ENCODE measurements at places on chromosomes 2 and 18.

- no peak for DNase-seq
These were observed 46.2 kb downstream of the FAM168B start for GRCh38 chr2:131046918-131047652.

- DNase-seq, result no peak
These were observed at the start of gene GPR17 for GRCh38 chr2:127645395-127646291. TSS of gene GPR17 (plus strand) at chr2:127646153. CDS start at chr2:127650736, 4,583 bp downstream.

DNA sequence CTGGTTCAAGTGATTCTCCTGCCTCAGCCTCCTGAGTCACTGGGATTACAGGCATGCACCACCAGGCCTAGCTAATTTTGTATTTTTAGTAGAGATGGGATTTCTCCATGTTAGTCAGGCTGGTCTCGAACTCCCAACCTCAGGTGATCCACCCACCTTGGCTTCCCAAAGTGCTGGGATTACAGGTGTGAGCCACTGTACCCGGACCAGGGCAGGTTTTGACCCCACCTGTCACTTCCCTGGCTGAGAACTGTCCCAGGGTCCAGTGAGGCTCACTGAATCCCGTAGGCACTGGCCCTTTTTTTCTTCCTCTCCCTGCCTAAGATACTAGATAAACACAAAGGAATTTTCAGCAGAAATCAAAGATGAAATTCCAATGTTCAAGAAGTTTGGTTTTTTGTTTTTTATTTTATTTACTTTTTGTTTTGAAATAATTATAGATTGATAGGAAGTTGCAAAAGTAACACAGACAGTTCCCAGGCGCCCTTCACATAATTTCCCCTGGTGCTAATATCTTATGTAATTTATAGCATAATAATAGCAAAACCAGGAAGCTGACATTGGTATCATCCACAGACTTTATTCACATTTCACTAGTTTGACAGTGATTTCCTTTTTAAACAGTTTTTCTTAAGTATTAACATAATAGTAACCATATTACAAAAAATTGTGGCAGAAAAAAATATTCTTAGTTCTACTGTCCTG, 52.4 kb upstream of the B3GNT7 start:
- no peak for DNase-seq

DNA sequence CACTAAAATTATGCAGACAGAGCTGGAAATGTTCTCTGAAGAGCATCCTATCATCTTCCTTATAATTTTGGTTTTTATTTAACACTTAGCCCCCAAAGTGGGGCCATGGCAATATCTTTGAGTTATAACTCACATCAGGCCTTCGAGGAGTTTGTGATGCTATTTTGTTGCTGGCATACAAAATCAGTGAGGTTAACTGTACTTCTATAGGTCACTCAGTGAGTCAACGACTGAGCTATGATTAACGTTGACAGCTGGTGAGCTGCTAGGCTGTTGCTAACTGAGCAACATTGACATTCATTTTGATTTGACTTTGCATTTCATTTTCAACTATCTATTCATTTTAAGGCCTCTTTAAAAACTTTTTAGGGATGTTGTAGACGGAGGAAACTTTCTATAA, 50.0 kb downstream of the GPD2 start:
- DNase-seq, result peak; percentile 56

DNA sequence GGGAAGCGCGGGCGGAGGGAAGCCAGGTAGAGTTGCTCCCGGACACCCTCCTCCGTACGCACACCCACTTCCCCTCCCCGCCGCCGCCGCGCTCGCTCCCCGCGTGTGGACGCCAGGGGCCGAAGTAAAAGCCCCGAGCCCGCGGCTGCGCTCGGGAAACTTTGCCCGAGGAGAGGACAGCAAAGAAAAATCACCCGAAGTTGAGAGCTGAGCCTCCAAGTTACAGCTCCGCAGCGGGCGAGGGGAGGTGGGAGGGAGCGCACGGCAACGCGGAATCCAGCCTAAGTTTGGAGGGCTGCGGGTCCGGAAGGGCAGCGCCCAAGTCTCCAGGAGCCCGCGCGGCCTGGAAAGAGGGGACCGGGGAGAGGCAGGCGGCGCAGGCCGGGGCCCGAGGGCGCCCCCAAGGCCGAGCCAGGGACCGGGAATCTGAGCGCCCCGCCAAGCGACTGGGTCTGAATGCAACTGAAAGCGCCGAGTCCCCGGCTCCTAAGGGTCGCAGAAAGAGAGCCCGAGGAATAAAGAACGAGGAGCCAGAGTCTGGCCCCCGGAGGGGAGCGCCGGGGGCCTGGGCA, 706 bp upstream of the BCL11A start:
- DNase-seq, result peak; percentile 53

GRCh38 chr2:101921319-101921952, 70.3 kb upstream of the IL1R2 start:
- no peak for DNase-seq

GRCh38 chr18:35747894-35748472, 166.4 kb downstream of the GALNT1 start:
- no peak for DNase-seq

DNA sequence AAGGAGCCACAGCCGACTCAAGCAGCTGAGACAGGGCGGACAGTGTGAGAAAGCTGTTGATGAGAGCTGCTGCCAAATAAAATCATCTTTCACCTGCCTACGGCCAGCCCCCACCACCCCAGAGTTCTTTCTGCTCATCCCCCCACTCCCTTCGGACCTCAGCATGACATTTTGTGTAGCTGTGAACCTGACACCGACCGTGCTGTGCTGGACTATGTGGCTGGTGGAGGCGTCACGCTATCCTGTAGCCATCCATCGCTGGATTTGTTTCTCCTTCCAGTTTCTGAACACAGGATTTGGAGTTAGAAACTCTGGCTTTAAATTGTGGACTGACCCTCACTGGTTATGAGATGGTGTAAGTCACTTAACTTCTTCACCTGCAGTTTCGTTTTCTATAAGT, 317.3 kb downstream of the DCDC2C start:
- DNase-seq, result no peak

GRCh38 chr18:36155851-36156757, 26.4 kb downstream of the ELP2 start:
- no peak for DNase-seq

DNA sequence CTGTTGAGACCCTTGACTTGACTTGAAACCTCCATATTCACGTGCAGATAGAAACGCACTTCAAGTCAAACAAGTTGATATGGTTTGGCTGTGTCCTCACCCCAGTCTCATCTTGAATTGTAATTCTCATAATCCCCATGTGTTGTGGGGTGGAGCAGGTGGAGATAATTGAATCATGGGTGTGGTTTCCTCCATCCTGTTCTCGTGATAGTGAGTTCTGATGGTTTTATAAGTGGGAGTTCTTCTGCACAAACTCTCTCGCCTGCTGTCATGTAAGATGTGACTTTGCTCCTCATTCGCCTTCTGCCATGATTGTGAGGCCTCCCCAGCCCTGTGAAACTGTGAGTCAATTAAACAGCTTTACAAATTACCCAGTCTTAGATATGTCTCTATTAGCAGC, 21.4 kb downstream of the SLC3A1 start:
- no peak for DNase-seq

- no peak for DNase-seq
These were observed 10.2 kb downstream of the AFG3L2 start for GRCh38 chr18:12366784-12367183.

- no peak for DNase-seq
These were observed 145.0 kb downstream of the MCFD2 start for GRCh38 chr2:46770622-46771021.

DNA sequence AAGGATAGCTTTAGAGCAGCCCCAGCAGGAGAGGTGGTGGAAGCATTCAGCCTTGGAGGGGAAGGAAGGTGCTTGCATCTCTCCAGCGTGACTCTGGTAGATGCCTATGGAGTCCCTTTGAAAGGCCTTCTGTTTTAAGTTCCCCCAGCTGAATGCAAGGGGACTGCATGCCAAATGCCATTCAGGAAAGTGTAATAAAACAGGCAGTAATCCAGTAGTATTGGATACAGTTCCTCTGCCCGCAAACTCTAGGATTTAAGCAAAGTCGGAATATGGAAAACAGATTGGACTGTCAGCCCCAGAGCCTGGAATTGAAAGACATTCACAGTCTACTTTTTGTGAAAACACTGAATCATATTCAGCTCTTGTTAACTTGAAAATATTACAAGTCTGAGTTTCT, 125.2 kb upstream of the GAREM1 start:
- DNase-seq, result no peak

DNA sequence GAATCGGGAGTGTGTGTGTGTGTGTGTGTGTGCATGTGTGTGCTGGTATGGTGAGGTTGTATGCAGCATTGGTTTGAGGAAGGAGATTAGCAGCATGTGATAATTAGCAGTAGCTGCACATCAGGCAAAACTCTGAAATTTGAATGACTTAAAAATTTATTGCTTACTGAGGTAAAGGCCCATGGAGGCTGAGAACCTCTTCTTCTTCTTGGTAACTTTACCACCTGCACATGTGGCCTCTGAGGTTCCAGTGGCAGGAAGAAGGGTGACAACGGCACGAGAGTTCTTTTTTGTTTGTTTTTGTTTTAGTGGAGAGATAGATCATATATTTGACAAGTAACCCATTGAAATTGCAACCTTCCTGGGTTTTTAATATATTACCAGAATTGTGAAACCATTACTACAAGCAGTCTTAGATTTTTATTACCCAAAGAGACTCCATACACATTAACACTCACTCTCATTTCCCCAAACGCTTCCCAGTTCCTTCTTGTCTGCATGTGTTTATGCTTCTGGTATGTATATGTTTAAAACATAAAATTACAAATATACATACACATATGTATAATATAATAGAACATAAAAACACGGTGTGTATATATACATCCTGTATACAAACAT, 292.1 kb downstream of the PTGR3 start:
- DNase-seq, result no peak

GRCh38 chr2:102241616-102242305, 54.9 kb downstream of the IL1RL2 start:
- DNase-seq, result no peak

DNA sequence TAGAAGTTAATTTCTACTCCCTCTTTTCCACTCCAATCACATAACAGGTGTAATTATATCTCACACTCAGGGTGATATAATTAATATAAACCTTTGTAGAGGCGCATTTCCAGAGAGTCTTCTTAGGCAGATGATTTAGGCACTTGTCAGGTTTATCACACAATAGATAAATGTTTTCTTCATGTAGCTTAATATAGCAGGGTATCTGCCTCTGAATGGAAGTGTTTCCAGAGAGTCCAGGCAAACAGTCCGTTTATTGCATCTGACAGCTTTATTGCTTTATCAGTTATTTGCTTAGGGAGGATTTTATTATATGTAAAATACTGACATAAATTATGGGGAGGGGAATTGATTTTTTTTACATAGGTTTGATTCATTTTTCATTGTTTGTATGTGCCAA, 766.3 kb downstream of the SLC4A3 start:
- no peak for DNase-seq

GRCh38 chr2:145352484-145352883, 832.6 kb upstream of the ZEB2 start:
- no peak for DNase-seq

GRCh38 chr2:178238154-178238521, 43.8 kb downstream of the OSBPL6 start:
- peak; percentile 72 for DNase-seq

- DNase-seq, result peak; percentile 58
These were observed 1014.3 kb downstream of the CBLN2 start for GRCh38 chr18:71529703-71530303.

DNA sequence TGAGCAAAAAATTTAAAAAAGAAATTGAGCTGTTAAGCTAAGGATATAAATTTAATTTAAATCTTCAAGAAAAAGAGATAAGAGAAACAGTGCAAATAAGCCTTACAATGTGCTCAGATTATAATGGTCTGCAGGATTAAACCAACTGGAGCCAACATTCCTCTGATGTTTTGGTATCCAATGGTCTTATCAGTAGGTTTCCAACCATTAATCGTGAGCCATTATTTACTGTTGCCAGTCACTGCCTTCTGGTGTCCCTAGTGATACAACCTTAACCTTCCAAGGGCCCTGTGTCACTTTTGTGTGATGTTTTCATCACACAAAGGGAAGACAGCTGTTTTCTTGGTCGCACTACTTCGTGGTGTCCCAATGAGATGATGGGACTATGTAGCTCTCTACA, 134.5 kb upstream of the CTAGE1 start:
- no peak for DNase-seq

DNA sequence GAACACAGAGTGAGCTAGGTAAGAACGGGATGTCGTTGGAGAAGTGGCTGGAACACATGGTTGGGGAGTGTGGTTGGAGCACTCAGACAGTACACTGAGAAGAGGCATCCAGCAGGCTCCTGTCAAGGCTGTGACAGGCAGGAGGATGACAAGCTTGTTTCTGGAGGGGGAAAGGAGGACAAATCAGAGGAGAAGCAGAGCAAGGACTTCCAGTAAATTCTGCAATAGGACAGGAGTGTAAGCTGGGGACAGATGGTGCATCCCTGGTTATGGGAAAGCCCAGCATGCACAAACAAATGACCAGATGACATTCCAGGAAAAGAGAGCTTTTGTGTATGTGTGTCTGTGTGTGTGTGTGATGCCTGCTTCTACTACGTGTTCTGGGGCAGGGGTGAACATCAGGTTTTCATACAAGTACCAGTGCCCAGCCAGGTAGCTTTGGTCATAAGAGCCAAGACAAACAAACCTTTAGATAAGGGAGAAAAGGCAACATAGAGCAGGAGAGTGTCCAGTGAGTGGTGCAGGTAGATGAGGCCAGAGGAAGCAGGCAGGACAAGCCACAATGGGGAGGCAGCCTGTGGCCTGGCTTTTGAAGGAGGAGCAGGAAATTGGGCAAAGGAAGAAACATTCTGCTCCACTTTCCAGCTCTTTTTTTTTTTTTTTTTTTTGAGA, 32.1 kb upstream of the MAPK4 start:
- no peak for DNase-seq

DNA sequence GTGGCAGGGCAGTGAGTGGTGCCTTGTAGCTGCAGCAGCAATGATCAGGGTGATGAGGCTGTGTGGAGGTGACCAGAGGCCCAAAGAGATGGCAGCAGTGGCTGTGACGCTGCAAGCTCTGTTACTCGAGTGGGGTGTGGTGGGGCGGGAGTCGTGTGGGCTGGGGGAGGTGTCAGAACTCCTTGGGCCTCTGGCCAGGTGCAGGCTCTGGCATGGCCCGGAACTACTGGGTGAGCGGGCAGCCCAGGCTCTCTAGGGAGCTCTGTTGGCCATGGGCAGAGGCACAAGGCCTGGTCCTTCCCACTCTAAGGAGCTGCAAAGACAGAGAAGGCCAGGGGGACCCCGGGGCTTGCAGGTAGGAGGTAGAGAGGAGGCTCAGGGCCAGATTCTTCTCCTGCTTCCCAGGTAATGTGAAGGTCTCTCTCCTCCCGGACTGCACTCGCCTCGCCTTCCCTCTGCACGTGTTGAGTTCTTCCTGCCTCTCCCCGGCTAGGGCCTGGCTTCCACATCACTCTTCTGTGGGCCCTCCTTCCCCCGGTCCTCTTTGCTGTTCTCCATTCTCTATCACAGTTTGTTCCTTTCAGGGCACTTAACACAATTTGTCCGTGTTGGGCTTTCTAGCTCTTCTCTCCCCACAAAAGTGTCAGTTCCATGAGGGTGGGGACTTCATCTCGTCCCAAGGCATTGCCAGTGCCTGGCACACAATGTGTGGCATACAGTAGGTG, 114.8 kb downstream of the MCFD2 start:
- no peak for DNase-seq

DNA sequence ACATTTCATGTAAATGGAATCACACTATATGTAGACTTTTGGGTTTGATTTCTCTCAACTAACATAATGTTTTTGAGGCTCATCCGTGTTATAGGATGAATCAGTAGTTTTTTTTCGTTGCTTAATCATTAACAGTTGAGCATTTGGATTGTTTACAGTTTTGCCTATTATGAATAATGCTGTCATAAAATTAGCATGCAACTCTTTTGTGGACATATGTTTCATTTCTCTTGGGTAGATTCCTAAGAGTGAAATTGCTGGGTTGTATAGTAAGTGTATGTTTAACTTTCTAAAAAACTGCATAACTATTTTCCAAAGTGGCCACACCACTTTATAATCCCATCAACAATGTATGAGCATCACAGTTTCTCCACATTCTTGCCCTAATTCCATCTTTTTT, 7.7 kb upstream of the RHBDD1 start:
- DNase-seq, result no peak

All from HT1080 (cell line).